ENCODE measurements at places on chromosomes 11 and 22. TPM values are rescaled to one million over a fixed set of nuclear protein-coding genes. Genes with fewer than 3 reads are reported as not detected.

GRCh38 chr11:128415539-128415938 lies 171.8 kb downstream of the ETS1 start:
- no peaks in the 10 kb centered on the region for H3K36me3 ChIP-seq
- H3K4me3 ChIP-seq = no peak overlapping the region
- no peak overlapping the region for H3K27ac ChIP-seq
- DNase-seq = no peak
- H3K27me3 ChIP-seq = no peaks in the 10 kb centered on the region
- peaks cover 20% of the 10 kb centered on the region for H3K4me1 ChIP-seq

DNA sequence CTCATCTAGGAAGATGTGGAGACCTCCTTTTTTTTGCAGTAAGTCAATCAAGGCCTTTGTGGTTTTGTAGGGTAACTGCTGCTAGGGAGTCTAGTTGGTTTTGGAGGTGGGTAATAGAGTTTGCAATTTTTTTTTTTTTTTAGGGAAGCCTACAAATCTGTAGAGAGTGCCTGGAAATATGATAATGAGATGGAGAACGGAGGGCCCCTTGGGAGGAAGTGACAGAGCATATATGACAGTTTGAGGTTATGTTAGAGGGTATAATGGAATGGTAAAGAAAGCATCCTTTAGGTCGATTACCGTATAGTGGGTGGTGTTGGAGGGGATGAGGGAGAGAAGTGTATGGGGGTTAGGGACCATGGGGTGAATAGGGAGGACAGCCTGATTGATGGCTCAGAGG lies 98.3 kb downstream of the ELP4 start:
- no peak overlapping the region for H3K4me3 ChIP-seq
- no peaks in the 10 kb centered on the region for H3K27me3 ChIP-seq

DNA sequence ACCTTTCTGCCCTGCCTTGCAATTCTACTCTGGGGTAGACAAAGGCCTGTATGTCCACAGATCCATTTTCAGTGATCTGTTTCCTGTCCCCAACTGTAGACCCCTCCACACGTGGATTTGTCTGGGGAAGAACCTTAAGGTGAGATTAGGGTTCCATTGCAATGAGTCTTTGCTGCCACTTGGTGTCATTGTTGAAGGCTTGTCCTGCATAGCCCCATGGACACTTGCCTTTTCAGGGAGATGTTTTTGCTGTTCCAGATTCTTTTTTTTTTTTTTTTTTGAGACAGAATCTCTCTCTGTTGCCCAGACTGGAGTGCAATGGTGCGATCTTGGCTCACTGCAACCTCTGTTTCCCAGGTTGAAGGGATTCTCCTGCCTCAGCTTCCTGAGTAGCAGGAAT lies 21.8 kb downstream of the SERPING1 start:
- no peaks in the 10 kb centered on the region for H3K4me1 ChIP-seq
- no peak overlapping the region for H3K27ac ChIP-seq
- peaks cover 4% of the 10 kb centered on the region for H3K36me3 ChIP-seq
- H3K27me3 ChIP-seq = peaks cover 2% of the 10 kb centered on the region
- H3K4me3 ChIP-seq = no peak overlapping the region

DNA sequence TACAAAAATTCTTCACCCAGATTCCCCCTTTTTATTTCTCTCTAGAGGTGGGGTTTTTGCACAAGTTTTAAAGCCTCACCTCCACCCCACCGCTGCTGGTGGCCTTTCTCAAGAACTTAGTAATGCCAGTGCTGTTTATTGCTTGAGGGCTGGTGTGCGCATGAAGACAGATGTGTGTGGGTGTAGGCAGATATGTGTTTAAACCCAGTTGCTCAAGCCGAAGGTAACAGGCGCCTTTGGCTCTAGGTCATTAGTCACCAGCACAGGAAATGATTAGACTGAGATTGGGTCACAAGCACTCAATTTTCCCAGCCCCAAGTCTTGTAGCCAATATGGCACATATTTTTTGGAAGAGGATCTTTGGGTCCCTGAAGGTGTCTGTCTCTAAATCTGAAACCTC lies 2.7 kb upstream of the CLMP start:
- no peak overlapping the region for H3K27ac ChIP-seq
- H3K4me3 ChIP-seq = no peak overlapping the region
- H3K27me3 ChIP-seq = peaks cover 40% of the 10 kb centered on the region
- DNase-seq = no peak
- no peaks in the 10 kb centered on the region for H3K36me3 ChIP-seq

Gene DBX1
- not detected for polyA plus RNA-seq

Gene MMP11
- 12.7 TPM for polyA plus RNA-seq

All from large intestine (tissue), 12 donors.